CD4-positive, alpha-beta T cell treated with Interleukin-17A for 4 hours (primary cell): ENCODE measurements at places on chromosomes 7 and 10.

GRCh38 chr10:25198151-25198550 lies 23.4 kb downstream of the GPR158 start:
- DNase-seq, result no peak

DNA sequence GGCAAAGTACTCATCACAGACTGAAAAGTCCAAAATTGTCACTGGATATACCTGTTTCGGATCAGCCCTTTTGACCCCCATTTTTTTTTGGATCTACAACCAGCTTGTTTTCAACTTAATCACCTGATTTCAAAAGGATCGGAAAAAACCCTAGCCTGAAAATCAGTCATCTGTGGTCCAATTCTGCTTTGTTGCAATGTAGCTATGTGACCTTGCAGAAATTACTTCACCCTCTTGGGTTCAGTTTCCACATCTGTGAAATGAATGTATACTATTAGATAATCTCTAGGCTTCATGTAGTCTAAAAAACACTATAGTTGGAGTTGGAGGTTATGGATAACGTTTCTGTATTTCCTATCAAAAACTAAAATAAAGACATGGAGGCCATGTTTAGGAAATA lies 37.1 kb downstream of the STEAP4 start:
- no peak for DNase-seq

- DNase-seq, result no peak
These were observed 11.5 kb downstream of the TAS2R16 start for GRCh38 chr7:122984021-122984420.

GRCh38 chr7:151687523-151688235 lies 168.0 kb upstream of the RHEB start:
- no peak for DNase-seq

GRCh38 chr7:154875297-154875696 lies 127.6 kb downstream of the PAXIP1 start:
- no peak for DNase-seq

- no peak for DNase-seq
These were observed 143.8 kb downstream of the RSU1 start for GRCh38 chr10:16673443-16673842.

- DNase-seq, result peak; percentile 65
These were observed 7.0 kb upstream of the PDCD4 start for GRCh38 chr10:110864662-110865140.

DNA sequence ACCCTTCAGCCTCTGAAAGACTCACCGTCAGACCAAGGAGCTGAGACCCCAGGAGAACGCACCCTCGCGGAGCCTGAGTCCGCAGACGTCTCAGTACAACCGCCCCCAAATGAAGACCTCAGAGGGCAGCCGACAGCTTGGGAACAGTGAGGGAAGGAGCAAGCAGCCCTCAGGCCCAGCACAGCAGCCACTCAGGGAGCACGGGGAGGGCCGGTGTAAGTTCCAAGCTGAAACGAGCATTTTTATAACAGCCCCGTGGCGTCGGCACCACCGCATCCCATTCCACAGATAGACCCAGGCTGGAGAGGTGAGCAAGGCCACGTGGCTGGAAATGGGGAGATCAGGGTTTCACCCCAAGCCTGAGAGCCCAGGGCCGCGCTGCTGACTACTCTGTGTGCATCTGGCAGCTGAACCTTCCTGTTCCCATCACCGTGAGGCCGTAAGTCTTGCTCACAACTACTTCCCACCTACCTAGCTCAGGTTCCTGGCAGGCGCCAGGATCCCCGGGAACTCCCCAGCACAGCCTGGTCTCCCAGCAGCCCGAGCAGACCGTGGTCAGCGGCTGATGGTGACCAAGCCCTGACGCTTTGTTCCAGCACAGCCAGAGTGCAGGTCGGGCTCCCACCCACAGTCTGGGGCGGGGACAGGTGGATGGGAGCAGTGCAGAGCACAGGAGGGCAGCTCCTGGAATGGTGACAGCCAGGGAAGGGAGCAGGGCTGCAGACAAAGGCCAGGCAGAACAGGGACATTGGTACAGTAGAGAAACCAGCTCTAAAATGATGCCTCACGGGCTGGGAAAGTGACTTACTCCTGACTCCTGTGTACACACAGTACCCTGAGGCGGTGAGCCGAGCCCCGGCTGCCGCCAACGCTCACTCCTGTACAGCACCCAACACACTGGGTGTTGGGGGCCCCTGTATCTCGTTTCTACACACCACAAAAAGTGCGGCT lies 6.1 kb upstream of the NOM1 start:
- DNase-seq, result no peak
